ENCODE measurements at places on chromosomes 5 and 9.

DNA sequence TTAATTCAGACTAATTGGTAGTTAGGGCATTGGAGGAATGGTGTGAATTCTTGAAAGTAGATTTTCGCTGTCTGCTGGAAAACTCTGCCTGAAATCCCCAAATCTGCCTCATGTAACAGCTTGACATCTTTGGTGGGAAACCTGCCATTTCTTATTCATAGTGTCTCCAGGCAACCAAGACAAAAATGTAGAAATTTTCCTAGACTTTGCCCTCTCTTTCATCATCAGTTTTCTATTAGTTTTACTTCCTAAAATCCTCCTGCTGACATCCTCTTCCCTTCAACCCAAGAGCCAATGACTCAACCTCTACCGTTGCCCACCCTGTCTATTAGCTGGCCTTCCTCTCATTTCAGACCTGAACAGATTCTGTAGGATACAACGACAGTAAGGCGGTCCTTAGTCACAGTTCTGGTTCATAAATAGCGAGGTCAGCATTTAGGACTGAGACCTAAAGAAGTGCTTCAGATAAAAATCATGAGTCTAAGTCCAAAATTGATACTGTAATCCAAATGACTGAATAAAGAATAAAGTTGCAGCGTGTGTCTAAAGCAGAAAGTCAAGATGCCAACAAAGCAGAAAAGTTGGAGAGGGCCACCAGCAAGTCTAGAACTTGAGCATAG lies 133.9 kb downstream of the MUSK start:
- DNase-seq = no peak

DNA sequence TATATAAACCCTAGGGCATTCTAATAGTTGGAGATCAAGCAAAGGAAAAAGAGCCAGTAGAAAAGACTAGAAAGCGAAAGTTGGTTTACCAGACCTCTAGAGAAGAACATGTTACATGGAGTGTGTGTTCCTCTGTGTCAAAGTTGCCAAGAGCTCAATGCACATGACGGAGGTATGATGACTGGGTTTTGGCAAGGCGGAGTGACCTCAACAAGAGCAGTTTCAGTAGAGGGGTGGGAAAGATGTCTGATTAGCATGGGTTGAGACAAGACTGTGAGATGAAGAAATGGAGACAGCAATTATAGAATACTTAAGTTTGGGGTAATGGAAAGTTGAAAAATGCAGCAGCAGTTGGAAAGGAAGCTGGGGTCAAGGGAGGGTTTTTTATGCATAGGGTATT lies 1.6 kb downstream of the ANKDD1B start:
- no peak for DNase-seq

GRCh38 chr5:143454936-143455516 lies 51.5 kb upstream of the NR3C1 start:
- no peak for DNase-seq

- no peak for DNase-seq
Observed at GRCh38 chr9:13508681-13509080, 229.2 kb upstream of the MPDZ start.

- DNase-seq = peak; percentile 53
Observed at GRCh38 chr5:23655674-23656073, 148.3 kb downstream of the PRDM9 start.

GRCh38 chr5:83281658-83282057 lies 189.9 kb upstream of the VCAN start:
- peak; percentile 68 for DNase-seq

GRCh38 chr9:137972988-137973470 lies 95.4 kb downstream of the CACNA1B start:
- no peak for DNase-seq

DNA sequence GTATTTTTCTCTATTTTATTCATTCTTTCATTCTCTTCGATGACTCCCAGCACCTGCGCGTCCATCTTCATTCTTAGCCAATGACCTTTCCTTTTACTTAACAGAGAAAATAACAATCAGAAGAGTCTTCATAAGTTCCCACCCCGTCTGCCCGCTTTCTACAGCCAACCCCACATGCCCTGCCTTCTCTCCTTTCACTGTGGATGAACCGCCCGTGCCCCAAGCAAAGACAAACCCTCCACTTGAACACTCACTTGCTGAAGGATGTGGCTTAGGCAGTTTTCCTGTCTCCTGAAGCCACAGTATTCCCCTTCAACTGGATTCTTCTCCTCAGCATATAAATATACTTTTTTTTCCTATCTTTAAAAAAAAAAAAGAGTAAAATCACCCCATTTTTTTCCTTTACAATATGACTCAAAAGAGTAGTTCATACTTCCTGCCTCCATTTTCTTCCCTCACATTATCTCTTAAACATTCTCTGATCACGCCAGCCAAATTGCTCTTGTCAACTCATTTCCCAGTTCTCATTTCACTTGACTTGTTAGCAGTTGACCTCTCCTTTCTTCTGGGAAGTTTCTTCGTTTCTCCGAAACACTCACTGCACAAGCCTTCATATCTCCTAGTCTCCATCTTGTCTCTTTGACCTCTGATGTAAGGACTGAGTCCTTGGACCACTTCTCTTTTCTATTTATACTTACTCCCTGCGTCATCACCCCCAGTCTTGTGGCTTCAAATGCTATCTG lies 11.1 kb downstream of the NIPSNAP3B start:
- no peak for DNase-seq

GRCh38 chr5:122780296-122780695 lies 5.4 kb downstream of the SNX2 start:
- DNase-seq = no peak

DNA sequence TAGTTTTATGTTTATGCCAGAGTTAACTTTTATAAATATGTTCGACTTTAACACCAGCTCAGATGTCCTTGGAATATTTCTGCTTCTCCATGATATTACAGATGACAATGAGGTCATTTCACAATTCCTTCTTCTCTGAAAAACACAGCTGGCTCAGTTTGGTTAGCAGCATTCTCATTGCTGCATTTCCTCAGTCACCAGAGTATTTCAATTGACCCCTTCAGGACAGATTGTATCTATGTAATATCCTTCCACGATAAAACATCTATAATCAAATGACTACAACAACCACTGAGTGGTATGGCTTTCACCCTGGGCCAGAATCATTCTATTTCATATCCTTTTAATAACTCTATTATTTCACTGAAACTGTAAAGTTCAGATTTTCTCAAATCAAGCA lies 148.7 kb downstream of the OXCT1 start:
- DNase-seq = no peak

GRCh38 chr9:68747043-68747533 lies 42.0 kb downstream of the PIP5K1B start:
- peak; percentile 8 for DNase-seq

GRCh38 chr5:22889720-22890119 lies 36.6 kb upstream of the CDH12 start:
- DNase-seq = peak; percentile 18

DNA sequence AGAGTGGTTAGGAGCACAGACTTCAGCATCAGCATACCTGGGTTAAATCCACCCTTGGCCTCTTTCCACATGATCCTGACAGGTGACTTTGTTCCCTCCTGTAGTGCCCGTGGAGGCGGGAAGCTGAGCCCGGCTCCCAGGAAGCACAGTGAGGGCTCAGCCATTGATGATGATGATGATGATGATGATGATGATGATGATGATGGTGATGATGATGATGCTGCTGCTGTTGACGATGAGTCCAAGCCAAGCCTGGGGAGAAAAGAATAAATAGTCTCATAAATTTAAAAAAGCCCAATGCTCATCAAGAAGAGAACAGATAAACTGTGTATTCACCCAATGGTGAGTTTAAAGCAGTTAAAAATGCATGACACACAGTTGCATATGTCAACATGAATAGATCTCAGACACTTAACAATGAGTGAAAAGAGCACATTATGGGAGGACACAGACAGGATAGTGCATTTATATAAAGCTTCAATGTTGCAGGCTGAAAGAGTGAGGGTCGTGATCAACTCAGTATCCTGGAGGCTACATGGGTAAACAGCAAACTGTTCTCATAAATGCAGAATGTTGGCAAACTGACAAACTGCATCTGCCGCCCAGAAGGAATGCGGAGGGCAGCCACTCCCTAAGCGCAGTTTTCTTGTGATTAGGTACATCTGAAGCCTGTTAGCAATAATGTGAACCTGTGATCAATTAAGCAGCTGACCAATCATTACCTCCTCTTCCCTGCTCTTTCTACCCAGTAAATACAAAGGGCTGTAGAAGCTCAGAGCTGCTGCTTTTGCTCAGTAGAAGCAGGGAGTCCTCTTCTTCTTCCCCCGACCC lies 11.7 kb upstream of the CFAP157 start:
- DNase-seq = no peak

GRCh38 chr9:108103046-108103693 lies 613.6 kb upstream of the KLF4 start:
- DNase-seq = no peak

DNA sequence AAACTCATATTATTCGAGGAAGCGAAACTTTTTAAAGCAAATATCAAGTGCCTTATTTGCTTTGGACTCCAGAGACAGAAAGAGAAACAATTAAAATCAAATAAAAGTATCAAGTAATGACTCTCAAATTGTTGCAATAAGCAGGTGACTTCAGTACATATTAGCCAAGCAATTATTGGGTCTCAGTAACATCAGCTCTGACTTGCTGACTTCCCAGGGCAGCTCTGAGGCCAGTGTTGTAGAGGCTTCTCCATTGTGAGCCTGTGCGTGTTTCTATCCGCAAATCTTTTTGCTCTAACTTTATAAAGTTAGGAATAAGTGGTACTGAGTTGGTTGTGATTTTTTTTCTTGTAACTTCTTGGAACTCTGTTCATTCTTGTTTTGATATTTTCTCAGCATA lies 186.8 kb upstream of the PRLR start:
- no peak for DNase-seq

DNA sequence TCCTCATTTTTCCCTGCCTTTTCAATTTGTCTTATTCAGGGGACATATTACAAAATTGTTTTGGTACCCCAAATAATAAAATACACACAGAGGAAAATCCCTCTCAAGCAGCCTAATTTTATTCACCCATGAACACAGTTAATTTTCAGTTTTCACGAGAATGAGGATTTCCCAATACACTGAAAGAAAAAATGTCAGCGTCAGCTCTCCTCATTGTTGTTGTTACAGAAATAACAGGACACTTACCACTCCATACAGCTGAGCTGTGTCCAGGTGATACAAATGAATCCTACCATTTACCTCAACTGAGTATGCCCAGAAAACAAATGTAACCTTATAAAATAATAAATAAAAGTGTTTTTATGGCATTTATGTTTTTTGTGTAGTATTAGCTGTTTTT lies 144.6 kb upstream of the PCA3 start:
- no peak for DNase-seq

- no peak for DNase-seq
Observed at GRCh38 chr5:141495453-141495811, 6.6 kb downstream of the PCDHGC5 start.

- peak; percentile 67 for DNase-seq
Observed at GRCh38 chr9:130171226-130172148, 717 bp upstream of the NCS1 start.

GRCh38 chr9:122186777-122187470 lies 27.2 kb downstream of the MORN5 start:
- no peak for DNase-seq

GRCh38 chr5:178699681-178700253 lies 30.7 kb downstream of the ZNF354A start:
- DNase-seq = no peak

DNA sequence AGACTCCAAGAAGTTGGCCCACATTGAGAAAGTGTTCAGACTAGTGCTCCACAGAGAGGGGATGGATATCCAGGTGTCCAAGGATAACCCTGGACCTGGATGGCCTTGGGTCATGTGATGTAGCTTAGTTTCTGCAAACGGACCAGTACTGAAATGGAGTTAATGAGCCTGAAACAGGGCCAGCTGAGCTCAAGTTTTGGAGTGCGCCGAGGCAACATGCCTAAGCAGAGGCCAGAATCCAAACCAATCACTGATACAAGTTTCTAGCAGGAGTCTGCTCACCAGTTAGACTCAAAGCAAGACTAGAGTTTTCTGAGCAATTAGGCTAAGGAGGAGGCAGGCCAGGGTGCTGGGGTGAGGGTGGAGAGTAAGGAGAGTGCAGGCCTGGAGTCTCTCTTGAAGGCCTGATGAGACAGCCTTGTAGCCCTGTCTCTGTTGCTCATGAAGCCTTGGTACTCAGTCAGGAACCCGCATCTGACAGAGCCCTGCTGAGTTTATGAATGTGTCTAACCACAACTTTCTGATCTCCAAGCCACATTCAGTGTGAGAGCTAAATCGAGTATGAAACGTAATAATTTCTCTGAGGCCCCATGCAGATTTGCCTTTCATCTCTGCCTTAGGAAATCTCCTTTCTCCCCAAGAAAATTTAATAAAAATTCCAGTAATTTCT lies 68.9 kb upstream of the EQTN start:
- DNase-seq = no peak

GRCh38 chr9:136339173-136339957 lies 12.0 kb downstream of the GPSM1 start:
- peak; percentile 84 for DNase-seq

DNA sequence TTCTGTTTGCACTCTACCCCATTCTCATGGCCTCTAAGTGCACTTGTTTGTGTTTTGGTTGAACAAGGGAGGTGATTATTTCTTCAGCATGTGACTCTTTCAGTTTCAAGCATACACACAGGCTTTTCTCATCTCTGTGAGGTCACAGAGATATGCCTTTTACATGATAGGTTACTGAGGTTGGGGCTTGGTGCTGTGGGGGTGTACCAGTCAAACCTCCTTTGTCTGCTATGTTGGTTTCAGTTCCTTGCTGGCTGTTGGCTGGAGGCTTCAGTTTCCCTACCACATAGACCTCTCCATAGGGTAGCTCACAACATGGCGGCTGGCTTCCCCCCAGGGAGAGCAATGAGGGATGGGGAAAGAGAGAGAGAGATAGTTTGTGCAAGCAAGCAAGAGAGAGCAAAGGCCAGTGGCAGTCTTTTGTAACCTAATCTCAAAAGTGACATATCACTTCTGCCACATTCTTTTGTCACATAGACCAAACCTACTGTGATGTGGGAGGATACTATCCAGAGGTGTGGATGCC lies 96.7 kb upstream of the SEMA6A start:
- DNase-seq = no peak

DNA sequence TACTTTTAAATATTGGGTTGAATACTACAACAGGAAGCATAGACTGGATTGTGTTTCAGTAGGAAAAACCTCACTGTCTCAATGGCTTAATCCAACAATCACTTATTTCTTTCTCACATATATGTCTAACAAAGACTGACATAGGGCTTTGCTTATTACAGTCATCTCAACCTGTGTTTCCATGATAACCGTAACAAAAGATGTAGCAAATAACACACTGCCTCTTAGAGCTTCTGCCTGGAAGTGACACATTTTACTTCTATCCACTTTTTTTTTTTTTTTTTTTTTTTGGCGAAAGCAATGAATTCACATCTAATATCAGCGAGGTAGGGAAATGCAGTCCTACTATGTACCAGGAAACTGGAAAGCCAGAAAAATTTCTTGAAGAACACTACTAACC lies 204.9 kb upstream of the CDKN2B start:
- no peak for DNase-seq

GRCh38 chr5:37396352-37396751 lies 17.2 kb downstream of the WDR70 start:
- no peak for DNase-seq

DNA sequence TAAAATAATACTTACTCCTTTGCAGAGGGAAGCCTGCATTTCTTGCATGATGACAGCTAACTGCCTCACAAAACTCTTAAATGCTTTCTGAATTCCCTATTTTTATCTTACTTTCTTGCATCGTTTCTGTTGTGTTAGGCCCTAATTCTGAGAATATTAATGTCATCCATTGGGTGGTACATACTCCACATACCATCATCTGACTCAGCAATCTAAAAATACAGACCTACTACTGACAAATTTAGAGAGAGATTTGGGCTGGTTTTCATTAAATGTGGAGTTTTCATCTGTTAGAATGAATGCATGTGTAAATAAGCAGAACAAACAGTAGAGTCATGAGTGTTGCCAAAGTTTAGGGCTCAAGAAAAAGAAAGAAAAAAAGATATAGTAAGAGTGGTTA lies 26.5 kb upstream of the KCNN2 start:
- DNase-seq = no peak

Measured in RWPE1 (cell line).